ENCODE measurements at places on chromosomes 16 and 17. TPM values are rescaled to one million over a fixed set of nuclear protein-coding genes. Genes with fewer than 3 reads are reported as not detected.

- DNase-seq, result peak; percentile 26
Observed at GRCh38 chr16:68782198-68783174, 45.4 kb downstream of the CDH1 start.

- peak; percentile 75 for DNase-seq
Observed at GRCh38 chr17:79993390-79994227, 42.1 kb downstream of the TBC1D16 start.

GUCY2D gene
- total RNA-seq, result not detected

GRCh38 chr17:43832976-43833829 is at the start of gene MPP3:
TSS of gene MPP3 (minus strand) at chr17:43833146. CDS start at chr17:43831906, 1,240 bp downstream.
- peak; percentile 41 for DNase-seq

DNA sequence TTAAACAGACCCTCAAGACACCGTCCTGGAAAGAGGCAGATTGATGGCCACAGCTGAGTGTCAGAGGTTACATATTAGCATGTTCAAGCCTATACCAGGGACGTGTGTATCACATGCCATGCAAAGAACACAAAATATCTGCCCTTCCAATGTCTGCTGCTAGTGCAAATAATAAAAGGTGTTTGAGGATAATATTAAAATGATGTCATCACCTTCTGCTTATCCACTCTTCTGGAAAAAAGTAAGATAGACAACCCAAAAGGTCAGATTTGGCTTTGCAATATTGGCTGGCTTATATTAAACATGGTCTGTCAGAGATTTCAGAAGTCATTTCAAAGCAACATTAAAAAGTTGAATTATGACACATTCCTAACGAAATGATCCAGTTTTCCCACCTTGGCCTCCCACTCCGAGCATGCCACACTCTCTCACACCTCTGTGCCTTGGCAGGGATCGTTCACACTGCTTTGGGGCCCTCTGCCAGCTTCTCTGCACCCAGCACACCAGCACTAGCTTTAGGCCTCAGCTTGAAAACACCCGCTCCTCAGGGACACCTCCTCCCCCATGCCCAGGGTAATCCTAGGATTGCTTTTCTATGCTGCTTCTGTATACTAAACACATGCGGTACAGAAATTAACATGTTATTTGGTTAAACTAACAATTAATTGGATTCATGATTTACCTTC is 248.2 kb downstream of the NTN1 start:
- DNase-seq, result no peak
